GM23248 (cell line): ENCODE measurements at places on chromosomes 5 and 9.
A peak's percentile ranks its signal among the peaks of the same experiment; 100 is the strongest.

- no peak for DNase-seq
Observed at GRCh38 chr9:134740071-134740470, 98.5 kb downstream of the COL5A1 start.

DNA sequence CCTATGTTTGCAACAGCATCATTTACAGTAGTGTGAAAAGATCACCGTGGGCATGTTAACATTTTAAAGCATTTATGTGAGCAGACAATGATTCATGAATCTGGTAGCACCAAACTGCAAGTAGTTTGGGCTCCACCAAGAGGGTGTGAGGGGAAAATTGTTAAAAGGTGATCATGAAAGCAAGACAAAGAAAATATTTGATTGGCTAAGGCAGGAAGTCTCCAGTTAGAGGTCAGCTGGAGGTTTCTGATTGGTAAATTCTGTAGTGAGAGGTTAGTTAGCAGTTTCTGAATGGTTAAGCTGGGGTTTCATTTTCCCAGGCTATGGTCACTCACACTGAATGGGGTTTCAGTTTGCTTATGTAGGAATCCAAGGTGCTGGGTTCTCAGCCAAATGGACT lies 13.5 kb upstream of the DRD1 start:
- DNase-seq = no peak

- DNase-seq = no peak
Observed at GRCh38 chr9:98011122-98011521, 28.0 kb downstream of the ANP32B start.

- DNase-seq = peak; percentile 24
Observed at GRCh38 chr9:70802206-70802605, 319.2 kb downstream of the TRPM3 start.

GRCh38 chr5:151953833-151954232 lies 29.2 kb upstream of the GLRA1 start:
- DNase-seq = no peak

DNA sequence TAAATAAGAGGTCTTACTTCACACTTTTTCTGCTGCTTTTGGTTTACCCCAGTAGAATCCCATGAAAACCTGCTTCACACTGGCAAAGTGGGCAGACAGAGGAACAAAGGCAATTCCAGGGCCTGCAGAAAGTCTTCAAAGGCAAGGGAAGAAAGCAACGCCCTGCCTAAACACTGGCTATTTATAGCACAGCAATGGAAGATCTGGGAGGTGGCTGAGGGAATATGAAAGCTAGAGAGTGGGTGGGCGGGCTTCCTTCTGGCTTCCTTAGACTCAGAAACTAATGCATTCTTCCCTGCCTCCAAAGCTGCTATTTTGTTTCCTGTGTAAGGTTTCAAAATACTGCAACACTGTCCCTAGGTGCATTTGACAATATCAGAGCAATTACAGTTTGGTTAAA lies 46.8 kb downstream of the ELAVL2 start:
- DNase-seq = no peak

- DNase-seq = peak; percentile 71
Observed at GRCh38 chr5:43037636-43038495, 2.3 kb downstream of the ANXA2R start.

DNA sequence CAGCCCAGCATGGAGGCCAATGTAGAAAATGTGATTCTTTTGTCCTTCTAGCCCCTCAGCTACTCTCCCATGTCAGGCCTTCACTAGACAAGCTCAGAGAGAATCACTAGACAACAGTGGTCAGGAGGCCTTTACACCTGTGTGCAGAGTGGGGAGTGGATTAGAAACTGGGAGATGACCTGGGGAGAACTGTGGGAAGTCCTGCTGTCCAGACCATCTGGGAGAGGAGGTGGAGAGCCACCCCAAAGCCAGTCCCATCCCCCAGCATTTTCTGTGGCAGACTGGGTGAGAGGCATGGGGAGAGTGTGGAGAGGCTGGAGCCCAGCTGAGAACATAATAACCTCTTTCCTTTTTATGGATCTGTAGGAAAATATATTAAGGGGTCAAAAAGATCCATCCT lies 452.0 kb upstream of the DMAC1 start:
- DNase-seq = no peak

DNA sequence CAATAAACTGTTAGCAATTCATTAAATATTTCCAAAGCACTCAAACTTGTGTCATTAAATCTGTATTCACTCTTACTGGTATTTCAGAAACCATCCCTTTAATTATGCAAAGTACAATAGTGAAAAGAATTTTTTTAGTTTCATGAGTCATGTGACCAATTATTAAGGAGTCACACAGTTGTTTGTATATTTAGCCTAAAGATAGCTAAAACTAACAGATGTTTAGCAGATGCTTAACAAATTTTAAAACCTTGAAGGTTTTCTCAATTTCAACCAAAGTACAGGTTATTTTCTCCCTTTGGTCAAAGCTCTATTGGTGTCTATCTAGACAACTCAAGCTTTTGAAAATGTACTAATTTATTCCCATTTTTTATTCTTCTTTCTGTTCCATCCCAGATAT lies 44.1 kb downstream of the PJA2 start:
- DNase-seq = peak; percentile 23

DNA sequence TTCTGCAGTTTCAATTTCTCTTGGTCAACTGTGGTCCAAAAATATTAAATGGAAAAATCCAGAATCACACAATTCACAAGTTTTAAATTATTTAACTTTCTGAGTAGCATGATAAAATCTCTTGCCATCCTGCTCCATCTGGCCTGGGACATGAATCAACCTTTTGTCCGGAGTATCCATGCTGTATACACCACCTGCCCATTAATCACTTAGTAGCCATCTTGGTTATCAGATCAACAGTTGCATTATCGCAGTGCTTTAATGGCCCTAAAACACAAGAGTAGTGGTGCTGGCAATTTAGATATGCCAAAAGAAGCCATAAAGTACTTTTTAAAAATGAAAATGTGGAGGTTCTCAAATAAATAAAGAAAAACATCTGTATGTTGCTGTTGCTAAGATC lies 25.3 kb downstream of the EFCAB9 start:
- no peak for DNase-seq

DNA sequence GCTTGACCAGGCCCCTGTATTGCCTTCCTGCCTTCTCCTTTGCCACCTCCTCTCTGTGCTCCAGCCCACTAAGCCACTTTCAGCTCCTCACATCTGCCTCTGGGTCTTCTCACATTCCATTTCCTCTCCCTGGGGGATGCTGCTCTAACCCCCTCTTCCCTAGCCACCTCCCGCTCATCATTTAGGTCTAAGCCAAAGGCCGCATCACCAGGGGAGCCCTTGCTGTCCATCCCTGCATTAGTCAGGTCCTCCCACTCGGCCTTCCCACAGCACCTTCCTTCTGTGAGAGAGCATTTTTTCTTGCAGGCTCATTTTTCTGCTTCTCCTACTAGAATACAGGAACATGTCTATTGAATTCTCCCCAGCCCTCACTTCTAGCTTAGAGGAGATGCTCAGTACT lies 72.6 kb upstream of the GALNT10 start:
- DNase-seq = peak; percentile 31

DNA sequence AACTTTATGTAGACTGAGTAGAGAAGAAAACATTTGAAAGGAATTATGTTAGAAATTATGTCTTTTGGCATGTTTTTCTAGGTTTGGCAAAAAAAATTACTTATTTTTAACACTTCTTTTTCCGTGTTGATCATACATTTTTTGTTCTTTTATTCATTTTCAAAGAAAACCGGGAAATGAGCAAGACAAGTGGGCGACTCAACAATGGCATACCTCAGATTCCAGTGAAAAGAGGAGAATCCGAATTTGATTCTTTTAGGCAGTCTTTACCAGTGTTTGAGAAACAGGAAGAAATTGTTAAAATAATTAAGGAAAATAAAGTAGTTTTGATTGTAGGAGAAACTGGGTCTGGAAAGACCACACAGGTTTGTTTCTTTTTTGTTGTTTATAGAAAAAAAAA lies 12.9 kb downstream of the YTHDC2 start:
- DNase-seq = peak; percentile 30

GRCh38 chr5:139955053-139955605 lies 88.0 kb downstream of the NRG2 start:
- DNase-seq = no peak

DNA sequence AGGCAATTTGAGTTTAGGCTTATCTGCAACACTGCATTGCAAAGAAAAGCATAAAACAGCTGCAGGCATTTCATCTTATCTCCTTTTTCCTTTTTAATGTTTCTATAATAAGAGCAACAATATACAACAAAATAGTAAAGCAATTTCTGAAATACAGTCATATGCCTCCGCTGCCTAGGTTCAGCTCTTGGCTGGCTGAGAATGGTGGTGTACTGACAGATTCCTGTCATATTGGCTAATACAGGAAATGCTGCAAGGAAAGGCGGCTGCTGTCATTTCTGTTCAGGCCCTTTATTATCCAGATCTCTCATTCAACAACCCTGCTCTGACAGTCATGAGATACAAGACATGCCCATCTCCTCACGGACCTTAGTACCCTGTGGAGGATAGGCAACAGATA lies 677.0 kb downstream of the TAF11L14 start:
- no peak for DNase-seq

- no peak for DNase-seq
Observed at GRCh38 chr5:33184367-33184766, 256.4 kb upstream of the TARS1 start.

GRCh38 chr9:68533678-68534077 lies 7.0 kb downstream of the TMEM252 start:
- no peak for DNase-seq

DNA sequence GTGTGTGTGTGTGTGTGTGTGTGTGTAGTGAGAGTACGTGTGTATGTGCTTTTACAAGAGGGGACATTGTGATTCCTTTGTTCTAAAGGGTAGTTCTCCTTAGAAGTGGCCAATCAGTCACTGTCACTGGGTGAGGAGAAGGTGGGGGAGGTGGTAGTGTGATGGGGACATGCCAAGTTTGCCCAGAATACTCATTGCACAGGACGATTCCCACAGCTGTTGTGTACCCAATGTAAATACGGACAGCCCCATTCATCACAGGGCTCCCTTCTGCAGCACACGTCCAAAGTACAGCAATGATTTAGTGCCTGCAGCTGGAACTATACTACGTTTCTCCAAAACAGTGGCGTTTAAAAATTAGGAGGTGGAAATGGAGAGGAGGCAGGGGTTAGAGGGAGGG lies 287.8 kb downstream of the TLR4 start:
- no peak for DNase-seq

DNA sequence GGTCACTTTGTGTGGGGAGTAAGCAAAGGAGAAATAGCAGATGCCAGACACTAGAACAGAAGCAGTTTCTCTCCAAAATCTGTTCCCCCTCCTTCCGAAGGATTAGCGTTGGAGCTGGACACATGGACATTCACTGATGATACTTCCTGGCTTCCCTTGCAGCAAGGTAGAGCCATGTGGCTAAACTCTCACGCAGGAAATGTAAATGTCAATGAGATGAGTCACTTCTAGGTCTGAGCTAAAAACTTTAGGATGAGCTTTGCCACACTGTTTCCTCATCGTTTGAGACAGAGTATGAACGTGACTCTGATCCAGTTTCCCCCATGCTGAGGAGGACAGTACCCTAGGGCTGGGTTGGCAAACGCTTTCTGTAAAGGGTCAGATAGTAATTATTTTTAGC lies 5.1 kb downstream of the BHMT2 start:
- peak; percentile 72 for DNase-seq

DNA sequence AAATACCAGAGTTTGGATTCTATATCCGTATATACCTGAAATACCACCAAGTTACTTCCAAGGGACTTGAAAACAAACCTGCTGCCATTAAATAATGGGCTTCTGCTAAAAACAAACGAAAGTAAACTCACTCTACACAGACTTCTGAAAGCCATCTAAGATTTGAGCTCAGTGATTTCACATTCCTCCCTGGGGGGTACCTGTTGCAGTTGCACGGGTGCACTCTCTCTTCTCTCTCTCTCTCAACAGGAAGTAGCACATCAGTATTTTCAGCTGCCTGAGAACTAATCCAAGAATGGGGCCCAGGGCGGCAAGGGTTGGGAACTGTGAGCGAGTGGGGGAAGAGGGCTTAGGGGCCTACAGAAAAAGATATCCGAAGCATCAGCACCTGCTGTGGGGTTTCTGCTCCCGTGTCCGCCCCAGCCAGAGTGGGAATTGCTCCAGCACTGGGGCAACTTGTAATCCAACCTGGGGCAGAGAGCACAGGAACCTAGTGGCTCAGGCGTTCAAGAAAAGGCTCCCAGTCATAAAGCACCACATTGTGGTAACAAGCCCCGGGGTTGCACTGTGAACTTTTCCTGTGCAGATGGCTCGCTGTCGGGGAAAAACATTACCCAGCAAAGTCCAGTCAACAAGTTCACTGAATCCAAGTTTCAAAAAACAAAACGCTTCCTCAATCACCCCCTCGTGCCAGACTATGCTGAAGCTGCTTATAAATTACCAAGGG lies 99.8 kb downstream of the EFNA5 start:
- no peak for DNase-seq

- DNase-seq = peak; percentile 65
Observed at GRCh38 chr5:98940581-98940980, 11.8 kb upstream of the CHD1 start.

- no peak for DNase-seq
Observed at GRCh38 chr5:67538855-67539506, 342.4 kb upstream of the CD180 start.

GRCh38 chr9:36995927-36996705 lies 38.0 kb downstream of the PAX5 start:
- peak; percentile 70 for DNase-seq

- no peak for DNase-seq
Observed at GRCh38 chr5:124976086-124976485, 229.6 kb upstream of the ZNF608 start.

GRCh38 chr5:153358315-153358976 lies 132.0 kb upstream of the GRIA1 start:
- DNase-seq = no peak

GRCh38 chr5:98492258-98492657 lies 281.2 kb upstream of the RGMB start:
- peak; percentile 54 for DNase-seq

- no peak for DNase-seq
Observed at GRCh38 chr9:18973348-18973747, 59.7 kb downstream of the SAXO1 start.

DNA sequence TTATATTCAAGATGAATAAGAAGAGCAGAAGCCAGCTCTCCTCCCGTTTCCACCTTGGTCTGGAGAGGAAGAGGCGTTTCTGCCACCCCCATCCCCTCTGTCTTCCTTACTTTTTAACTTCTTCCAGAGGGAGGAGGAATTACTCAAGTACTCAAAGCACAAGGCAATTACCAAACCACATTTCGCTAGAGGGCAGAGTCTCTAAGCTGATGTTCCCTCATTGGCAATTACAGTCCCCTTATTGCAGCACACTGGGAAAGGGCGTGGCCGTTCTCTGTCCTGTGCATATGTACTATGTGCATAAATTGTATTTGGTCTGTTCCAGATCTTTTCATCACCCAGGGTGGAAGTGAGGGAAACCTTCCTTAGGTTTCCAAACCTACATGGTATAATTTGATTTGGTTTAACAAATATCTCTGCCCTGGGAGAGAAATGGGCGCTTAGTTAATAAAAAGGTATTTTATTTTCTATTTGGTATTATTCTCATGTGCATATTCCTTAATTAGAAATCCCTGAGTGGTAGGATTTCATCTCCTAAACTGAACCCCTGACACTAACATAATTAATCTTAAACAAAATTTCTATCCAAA lies 29.8 kb upstream of the ALDOB start:
- DNase-seq = peak; percentile 90

- no peak for DNase-seq
Observed at GRCh38 chr5:122545986-122546385, 228.9 kb upstream of the SNX2 start.
